ENCODE measurements at places on chromosomes 3 and 15. TPM values are rescaled to one million over a fixed set of nuclear protein-coding genes. Genes with fewer than 3 reads are reported as not detected.

GRIP2 gene
- total RNA-seq: 2.0 TPM

AMT gene
- 0.88 TPM for total RNA-seq

PGBD4 gene
- 0.76 TPM for total RNA-seq

LRRC49 gene
- total RNA-seq: 2.7 TPM

GAP43 gene
- not detected for total RNA-seq

STAB1 gene
- 21.2 TPM for total RNA-seq

LRRC2 gene
- total RNA-seq: 0.28 TPM

PLOD2 gene
- total RNA-seq: 14.5 TPM

CCDC54 gene
- not detected for total RNA-seq

KNL1 gene
- total RNA-seq: 8.8 TPM

FAM43A gene
- 23.4 TPM for total RNA-seq

BSN gene
- total RNA-seq: 0.08 TPM

TIGIT gene
- 0.08 TPM for total RNA-seq

XRN1 gene
- total RNA-seq: 32.6 TPM

HIGD2B gene
- total RNA-seq: not detected

GP9 gene
- total RNA-seq: not detected

TPRG1 gene
- total RNA-seq: 30.4 TPM

SAMMSON gene
- total RNA-seq: not detected

PRSS50 gene
- total RNA-seq: not detected

MBD4 gene
- total RNA-seq: 20.8 TPM

DUOXA1 gene
- 131 TPM for total RNA-seq
